ENCODE measurements at places on chromosomes 12 and 14.

DNA sequence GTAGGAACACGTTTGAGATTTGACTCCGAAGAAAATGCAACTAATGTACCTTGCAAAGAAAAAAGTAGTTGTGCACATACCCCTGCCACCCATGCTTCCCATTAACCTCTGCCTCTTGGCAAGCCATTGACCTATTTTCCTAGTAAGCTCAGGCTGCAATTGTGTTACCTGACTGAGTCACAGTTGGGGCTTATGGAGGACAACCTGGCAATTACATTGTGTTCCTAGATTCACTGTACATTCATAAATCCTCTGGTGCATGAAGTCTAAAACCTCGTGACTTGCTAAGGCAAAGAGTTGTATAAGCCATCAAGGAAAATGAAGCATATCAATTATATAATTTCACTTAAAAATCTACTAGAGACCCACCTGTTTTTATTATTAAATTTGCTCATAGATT lies 62.0 kb upstream of the DUSP6 start:
- DNase-seq: no peak

GRCh38 chr14:74611650-74612349 lies at the start of gene LTBP2:
Gene LTBP2 (minus strand): TSS chr14:74612237. CDS start chr14:74611944, 293 bp downstream.
- DNase-seq: no peak

- no peak for DNase-seq
Observed at GRCh38 chr12:113065126-113066007, 8.8 kb downstream of the DTX1 start.

DNA sequence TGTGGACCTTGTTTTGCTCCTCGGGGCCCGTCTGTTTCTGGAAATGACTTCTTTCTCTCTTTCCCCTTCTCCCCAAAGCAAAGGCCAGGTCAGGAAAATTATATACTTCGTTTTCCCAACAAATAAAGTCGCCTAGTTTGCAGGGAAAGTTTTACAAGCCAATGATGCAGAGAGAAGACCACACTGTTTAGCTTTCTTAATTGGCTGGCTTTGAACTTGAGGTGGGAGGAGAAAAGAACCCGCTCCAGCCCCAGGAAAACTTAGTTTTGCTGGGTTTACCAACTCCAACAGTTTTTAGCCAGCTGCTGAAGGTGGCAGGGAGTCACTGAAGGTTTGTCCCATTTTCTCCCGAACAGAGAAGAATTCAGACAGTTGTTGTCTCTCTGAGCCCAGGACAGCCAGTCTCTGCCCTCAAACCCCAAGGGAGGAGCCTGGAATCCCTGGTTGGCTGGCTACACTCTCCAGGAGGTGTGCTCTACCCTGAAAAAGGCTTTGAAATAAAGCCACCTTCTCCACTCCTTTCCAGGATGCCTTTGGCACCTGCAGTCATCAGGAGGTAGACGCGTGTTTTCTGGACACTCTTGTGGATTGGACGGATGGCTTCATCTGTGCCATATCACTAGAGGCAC lies 24.8 kb downstream of the BCL11B start:
- no peak for DNase-seq

DNA sequence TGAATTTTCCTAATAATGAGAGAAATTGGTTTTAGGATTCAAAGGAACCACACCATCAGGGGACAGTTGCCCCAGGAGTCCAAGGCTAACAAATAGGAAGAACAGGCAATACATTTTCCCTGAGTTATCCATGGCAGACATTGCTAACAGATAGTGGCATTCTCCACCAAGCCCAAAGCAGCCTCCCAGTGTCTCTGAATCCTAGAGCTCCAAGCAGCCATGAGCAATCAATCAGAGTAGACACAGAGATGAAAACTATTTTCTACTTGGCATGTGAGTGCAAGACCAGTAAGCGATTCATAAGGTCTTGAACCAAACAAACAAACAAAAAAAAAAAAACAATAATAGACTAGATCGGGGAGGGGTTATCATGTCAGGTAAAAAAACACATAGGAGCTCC lies 515.7 kb downstream of the MED13L start:
- DNase-seq: no peak

All from central memory CD8-positive, alpha-beta T cell (primary cell).